ENCODE measurements at places on chromosomes 4 and X.

DNA sequence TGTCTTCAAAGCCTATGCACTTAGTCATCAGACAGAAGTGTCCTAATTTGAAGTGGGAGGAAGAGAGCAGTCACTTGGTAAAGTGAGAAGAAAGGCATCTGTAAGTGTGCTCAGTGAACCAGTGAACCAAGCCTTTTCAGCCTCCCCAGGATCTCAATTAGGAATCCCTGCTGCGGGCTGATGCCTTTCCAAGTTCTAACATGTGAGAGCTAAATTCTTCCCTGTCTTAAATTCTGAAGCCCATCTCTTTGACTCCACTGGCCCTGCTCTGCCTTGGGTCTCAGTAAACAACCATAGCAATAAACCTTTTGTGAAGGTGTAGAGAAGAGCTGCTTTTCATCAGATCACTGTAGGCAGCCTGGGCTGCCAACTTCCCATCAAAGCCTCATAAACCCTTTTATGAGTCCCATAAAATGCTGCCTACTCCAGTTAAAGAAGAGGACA is 701.2 kb upstream of the LCORL start:
- DNase-seq, result no peak

DNA sequence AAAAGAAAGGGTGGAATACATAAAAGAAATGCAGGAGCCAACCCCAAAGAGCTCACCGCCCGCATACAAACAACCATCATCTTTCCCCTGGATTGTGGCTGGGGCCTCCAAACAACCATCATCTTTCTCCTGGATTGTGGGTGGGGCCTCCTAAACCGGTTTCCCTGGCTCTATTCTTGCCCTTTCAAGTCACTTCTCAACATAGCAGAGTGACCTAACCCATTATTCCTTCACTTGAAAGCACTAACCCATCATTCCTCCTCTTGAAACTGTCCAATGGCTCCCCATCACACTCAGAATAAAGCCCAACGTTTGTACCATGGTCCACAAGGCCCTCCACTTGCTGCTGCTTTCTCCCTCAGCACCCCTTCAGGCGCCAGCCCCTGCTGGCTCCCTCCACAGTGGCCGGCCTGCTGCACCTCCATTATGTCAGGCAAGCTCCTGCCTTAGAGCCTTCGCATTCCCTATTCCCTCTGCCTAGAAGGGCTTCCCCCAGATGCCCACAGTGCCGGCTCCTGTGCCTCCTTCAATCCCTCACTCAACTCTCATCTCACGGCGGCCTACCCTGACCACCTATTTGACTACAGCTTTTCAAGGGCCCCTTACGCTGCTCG is 24.1 kb downstream of the SMIM43 start:
- DNase-seq, result no peak

DNA sequence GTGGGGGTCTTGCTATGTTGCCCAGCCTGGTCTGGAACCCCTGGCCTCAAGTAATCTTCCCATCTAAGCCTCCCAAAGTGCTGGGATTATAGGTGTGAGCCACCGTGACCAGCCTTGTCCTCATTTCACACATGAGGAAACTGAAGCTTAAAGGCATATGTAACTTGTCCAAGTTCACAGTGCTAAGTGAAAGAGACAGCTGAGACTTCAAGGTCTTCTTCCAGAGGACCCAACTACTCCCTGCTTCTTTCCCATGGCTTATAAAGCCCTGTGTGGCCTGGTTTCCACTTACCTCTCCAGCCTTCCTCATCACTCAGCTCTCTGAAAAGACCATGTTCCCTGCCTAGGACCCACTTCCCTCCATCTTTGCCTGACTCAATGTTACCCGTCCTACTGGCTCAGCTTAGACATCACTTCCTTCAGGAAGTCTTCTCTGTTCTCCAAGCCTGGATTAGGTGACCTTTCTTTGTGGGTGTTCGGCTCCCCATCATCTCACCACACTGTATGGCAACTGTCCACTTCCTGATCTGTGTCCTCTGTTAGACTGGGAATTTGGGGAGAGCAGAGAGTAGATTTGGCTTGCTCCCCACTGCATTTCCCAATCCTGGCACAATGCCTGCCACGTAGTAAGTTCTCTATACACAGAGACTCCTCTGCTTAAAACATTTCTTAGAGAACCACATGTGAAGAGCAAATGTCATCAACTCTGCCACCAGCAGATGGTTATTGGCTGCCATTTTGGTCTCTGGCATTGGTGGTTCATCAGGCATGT is 30.4 kb upstream of the LAMP2 start:
- no peak for DNase-seq

DNA sequence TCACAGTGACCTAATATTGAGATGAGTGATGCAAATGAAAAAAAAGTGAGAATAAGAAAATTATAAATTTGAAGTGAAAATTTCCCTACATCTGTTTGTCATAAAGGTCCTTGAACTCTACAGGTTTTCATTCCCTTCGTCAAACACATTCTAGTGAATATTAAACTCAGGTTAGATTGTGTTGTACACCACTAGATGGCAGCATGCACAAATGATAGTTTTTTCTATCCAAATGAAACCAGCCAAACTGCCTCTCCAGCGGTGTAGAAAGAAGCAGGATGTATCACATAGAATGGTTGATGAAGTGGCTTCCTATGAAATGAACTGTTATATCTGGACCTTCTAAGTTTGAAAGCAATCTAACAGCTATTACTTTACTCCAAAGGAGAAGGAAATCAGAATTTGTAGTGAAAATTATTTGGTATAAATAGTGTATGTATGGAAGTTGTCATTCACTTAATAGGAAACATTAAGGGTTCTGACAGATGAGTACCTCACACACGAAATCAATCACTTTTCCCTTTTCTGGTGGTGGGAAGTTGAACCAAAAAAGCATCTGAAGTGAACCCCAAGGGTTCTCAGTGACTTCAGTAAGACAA is 382.7 kb downstream of the UNC5C start:
- no peak for DNase-seq

DNA sequence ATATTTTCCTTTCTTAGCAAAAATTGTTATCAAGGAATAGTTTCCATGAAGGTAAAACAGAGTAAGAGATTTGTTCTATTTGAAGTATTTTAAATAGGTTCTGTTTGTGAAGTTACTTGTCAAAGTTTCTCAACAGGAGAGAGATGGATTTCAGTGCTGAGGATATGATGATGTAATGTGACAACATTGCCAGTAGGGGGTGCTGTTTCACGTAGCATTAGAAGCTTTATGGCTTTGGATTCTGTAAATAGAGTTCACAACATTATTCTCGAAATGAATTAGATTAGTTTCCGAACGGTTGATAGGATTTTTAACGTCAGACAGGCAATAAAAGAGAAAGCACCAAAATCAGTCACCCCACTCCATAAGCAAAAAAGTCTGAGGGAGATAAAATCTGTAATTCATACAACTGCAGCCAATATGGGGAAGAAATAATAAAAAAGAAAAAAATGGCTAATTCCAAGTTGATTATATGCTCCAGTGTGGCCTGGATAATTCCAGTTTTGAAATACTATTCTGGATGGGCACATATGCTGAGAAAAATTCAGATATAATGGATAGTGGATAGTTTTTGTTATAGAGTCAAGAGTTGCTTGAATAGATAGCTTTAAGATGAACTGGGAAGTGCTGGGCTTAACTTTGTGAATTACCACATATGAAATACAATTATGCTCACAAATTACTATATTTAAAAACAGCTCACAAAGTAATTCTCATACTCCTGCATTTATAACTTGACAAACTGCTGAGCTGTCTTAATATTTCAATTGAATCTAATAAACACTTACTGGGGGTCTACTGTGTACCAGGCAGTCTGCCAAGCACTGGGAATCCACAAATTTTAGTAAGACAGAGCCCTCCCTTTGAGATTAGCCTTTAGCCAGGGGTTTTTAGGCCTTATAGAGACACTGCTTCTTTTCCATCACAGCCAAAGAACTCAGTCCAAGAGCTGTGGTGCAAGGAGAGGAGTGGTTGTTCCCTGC is 109.1 kb downstream of the GPAT3 start:
- no peak for DNase-seq

DNA sequence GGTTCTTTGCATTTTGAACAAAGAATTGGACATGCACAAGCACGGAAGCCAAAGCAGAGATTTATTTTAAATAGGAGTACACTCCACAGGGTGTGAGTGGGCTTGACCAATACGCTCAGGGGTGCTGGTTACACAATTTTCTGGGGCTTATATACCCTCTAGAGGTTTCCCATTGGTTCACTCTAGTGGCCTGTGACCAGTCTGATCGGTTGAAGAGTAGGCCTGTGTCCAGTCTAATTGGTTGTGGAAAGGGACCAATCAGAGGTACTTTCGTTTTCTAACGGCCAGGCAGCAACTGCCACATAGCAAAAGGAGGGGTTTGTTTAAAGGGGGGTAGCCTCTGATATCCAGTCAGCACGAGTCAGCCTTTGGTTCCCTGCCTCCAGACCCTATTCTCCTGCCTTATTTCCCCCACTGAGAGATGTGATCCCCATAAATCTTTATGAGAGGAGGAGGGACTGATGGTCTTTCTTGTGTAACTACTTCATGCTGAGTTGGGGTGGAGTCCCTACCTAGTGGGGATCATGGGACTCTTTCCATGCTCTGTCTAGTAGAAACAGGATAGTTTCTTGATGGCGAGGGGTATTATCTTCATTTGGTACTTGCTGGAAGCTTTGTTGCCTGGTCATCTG is 11.3 kb upstream of the AREG start:
- DNase-seq, result no peak

DNA sequence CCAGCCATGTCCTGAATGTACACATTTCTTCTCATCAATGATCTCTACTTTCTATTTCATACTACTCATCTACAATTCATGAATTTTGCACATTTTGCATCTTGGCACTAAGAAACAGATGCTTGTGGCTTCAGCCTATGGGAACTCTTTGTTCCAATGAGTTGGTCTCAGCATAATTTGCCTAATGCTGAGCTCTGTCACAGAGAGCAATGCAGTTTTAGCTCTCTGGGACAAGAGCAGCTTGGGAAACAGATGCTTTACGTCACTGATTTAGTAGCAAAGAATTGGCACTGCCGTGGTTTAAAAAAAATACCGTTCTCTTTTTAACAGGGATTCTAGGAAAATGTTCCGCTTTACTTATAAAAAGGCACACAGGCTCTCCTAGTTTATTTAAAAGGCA is 162.4 kb downstream of the WDFY3 start:
- no peak for DNase-seq

GRCh38 chrX:139974471-139974870 is 9.2 kb upstream of the CXorf66 start:
- no peak for DNase-seq

DNA sequence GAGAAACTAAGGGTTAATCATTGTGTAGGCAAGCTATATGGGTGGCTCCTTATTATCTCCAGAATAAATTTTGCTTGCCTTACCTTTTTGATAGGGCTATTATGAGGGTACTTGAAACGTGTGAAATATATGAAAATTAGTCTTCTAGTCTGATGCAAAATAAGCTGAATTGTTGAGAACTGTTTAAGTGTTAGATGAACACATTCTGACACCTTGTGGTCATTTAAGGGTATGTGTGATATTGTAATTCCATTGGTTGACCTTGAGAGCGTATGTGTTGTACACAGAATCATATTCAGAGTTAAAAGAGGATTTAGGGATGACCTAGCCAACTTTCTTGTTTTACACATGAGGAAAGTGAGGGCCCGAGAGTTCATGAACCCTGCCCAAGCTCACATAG is 44.6 kb upstream of the LINC00632 start:
- no peak for DNase-seq

GRCh38 chr4:159706704-159707103 is 603.8 kb downstream of the RAPGEF2 start:
- DNase-seq, result no peak

GRCh38 chr4:170875868-170876267 is 786.1 kb upstream of the AADAT start:
- DNase-seq, result no peak

DNA sequence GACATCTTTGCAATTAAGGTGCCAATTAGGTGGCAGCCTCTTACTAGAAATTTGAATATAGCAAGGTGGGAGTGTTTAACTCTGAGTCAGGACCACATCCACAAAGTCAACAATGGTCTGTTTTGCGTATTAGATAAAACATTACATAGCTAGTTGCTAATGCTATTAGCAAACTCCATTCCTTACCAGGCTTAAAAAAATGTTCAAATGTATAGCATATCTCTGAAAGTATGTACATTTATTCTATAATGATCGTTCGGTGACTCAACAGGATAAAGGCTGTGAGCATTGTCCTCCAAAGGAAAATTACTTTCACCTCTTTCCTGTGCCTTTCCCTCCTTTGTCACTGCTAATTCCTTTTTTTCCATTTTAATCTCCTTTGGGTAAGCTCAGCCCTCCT is 74.5 kb downstream of the SYTL5 start:
- DNase-seq, result no peak

- no peak for DNase-seq
Measured at GRCh38 chrX:49063715-49064114, 4.9 kb downstream of the CCDC120 start.

DNA sequence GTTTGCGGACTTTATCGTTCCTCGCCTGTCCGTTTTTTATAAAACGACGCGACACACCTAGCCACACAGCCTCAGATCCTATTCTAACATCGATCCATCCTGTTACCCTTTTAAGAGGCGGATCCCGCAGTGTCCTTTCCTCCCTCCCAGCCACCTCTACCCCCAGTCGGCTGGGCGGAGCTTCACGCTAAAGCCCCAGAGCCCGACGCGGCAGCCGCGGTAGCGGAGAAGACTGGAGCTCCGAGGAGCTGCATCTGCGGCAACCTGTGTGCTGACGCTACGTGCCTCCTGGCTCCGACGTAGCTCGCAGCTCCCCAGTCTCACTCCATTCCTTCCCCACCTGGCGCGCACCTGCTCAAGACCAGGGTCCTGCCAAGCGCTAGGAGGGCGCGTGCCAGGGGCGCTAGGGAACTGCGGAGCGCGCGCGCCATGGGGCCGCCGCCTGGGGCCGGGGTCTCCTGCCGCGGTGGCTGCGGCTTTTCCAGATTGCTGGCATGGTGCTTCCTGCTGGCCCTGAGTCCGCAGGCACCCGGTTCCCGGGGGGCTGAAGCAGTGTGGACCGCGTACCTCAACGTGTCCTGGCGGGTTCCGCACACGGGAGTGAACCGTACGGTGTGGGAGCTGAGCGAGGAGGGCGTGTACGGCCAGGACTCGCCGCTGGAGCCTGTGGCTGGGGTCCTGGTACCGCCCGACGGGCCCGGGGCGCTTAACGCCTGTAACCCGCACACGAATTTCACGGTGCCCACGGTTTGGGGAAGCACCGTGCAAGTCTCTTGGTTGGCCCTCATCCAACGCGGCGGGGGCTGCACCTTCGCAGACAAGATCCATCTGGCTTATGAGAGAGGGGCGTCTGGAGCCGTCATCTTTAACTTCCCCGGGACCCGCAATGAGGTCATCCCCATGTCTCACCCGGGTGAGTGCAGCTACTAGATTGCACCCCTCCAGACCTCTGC is at the start of gene RNF128:
RNF128 (plus strand) TSS at position 217 of the 953 bp plus-strand sequence; CDS start at position 430, 213 bp downstream.
- no peak for DNase-seq

- no peak for DNase-seq
Measured at GRCh38 chr4:175951794-175952193, 113.8 kb upstream of the WDR17 start.
